ENCODE measurements at places on chromosomes 2 and 18.

GRCh38 chr2:58054264-58054663 lies 7.7 kb downstream of the VRK2 start:
- DNase-seq = no peak

DNA sequence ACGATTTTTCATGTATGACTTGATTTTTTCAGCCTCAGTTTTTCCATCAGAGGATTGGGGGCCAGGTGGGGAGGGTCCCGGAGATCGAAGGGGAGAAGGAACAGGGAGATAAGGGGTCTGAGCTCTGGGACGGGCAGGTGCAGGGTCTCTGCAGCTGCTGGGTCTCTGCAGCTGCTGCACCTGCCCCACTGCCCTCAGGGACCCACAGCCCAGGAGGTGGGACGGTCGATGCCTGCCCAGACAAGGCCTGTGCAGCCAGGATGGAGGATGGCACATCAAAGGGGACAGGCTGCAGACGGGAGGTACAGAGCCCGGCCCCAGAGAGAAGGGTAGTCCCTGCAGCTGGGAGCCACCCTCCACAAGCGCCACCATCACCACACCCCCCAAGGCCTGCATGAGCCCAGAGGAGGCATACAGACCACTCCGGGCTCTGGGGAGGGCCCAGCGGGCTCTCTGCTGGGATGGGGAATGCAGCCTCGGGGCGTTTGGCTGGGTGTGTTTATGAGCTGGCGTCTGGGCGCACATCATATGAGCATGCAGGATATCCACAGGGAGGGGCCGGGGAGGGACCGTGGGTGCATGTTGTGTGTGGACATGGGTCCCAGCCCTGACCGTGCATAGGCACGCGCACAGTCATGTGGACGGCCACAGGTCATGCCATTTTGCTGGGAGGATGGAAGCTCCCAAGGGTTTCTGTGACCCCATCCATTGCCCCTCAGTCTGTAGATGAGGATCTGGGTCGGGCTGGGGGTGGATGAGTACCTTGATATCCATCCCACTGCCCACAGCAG lies 34.9 kb upstream of the GPC1 start:
- DNase-seq = no peak

- DNase-seq = no peak
These were observed 82.5 kb upstream of the RBMS1 start for GRCh38 chr2:160576054-160576499.

DNA sequence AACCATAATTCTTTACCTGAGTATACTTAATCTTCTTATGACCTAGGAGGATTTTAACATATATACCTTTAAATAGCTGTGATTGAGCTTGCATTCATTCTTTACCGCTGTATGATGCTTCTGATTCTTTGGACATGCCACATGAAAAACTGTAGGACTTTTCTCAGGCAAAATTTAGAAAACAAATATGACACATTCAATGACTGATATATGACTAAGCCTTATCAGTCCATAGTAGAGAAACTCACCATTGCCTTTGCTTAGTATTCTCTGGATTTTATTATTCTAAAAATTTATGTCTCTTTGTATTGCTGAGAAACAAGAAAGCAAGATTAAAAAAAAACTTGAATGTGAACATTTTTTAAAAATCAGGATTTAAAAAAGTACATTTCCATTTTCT lies 3.7 kb downstream of the FAM171B start:
- DNase-seq = no peak

DNA sequence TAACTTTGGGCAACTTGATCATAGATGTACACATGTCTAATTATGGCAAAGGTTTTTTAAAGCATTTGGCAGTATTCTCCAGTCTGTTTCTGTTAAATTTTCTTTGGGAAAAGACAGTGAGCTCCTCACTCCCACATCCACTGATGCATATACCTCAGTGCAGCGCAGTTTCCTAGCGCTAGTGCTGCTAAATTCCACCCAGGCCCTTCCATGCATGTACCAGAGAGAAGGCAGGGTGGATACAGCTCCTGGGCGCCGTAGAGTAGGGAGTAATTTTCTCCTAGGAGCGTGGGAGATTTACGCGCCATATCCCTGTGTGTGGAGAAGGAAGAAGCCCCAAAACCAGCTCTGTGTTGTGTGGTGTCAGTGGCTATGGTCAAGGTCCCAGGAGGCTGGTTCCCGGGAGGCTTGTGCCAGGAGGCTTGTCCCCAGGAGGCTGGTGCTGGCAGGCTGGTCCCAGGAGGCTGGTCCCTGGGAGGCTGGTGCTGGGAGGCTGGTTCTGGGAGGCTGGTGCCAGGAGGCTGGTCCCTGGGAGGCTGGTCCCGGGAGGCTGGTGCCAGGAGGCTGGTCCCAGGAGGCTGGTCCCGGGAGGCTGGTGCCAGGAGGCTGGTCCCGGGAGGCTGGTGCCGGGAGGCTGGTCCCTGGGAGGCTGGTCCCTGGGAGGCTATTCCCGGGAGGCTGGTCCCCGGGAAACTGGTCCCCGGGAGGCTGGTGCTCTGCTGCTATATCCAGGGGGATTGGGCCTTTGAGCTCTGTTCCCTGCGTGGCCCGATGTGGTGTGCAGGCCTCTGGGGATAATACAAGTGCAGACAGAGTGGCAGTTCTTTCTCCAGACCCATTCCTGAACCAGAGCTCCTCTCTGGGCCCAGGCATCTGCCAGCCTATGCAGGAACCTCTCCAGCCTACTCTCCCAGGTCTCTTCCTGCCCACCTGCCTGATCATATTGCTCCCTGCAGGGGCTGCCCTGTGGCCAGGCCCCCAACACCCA lies 161.2 kb downstream of the SEPTIN10 start:
- DNase-seq = no peak

DNA sequence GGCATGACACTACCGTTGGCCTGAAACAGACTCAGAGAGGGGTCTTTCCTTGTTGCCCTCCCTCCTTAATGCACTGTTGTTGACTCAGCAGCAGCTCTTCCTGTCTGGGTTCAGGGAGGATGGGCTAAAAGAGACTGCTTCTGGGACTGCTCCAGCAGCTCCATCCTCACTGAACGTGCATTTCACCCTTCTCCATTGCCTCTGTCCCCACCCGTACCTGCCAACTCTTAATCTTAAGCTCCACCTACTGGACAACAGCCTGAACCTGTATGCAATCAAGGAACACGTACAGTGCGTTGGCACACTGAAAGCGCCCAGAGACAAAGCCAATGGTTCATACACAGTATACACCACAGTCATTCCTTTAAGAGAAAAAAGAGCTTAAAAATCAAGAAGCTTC lies 230.8 kb upstream of the RAB6C start:
- no peak for DNase-seq

- no peak for DNase-seq
These were observed 126.3 kb downstream of the IRS1 start for GRCh38 chr2:226673314-226673723.

DNA sequence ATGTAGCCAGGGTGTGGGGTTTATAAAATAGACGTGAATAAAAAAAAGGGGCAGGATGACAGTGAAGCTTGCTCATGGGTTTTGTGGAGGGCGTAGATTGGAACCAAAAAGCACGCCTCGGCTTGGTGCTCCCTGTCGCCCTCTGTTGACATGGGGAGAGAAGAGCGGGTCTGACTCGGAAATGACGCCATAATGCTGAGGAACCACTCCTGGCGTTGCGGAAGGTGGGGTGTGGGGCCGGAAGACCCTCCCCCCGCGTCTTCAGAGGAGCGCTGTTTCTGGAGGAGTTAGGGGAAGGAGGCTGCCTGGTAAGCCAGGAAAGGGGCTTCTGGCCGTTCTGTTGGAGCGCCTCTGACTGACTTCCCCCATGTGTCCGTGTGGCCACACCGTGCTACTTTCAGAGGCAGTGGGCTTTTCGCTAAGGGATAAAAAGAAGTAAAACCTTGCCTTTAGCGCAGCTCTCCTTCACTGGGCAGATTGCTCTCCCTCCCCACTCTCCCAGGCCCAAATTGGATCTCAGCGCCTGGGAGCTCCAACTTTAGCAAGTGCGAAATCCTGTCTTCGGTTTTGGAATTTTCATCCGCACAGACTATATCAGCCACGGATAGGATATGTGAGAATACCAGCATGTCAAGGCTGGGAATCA lies 42.8 kb downstream of the PLEKHA3 start:
- peak; percentile 75 for DNase-seq

DNA sequence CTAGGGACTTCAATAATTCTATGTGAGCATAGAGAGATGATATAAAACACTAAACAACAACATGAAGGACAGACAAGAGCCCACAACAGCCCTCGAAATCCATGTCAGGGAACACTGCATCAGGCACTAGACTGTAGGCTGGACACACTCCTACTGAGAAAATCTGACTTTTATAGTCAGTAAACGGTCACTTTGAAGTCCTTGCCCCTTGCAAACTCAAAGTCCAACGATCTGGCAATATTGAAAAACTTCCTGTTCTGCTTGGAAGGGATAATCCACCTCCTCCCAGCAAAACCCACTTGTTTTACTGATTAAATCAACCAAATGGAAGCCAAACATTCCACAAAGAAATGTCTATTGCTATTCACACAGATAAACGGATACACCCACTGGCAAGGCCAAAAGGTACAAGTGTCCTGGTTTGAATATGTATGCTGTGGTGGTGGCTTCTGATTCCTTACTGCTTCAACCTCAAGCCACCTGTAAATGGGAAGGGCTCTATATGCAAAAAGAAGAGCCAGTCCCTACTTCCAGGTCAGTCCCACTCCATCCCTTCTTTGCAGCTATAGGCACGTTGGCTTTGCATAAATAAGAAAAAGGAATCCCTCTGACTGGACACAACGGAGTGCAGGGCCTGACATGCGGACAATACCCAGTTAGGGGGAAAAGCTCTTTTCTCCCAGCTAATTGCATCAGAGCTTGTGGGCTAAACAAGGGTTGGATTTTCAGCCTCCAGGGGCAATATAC lies 56.6 kb downstream of the STK39 start:
- no peak for DNase-seq

GRCh38 chr2:155298001-155298400 lies 599.5 kb downstream of the KCNJ3 start:
- DNase-seq = no peak

- no peak for DNase-seq
These were observed 18.0 kb downstream of the LBH start for GRCh38 chr2:30249354-30249753.

Data from stimulated activated CD4-positive, alpha-beta T cell treated with anti-CD3 and anti-CD28 coated beads, Interleukin-4, amount 100 ng/mL, for 1 hour (primary cell).